ENCODE measurements at places on chromosomes 12 and 14.

DNA sequence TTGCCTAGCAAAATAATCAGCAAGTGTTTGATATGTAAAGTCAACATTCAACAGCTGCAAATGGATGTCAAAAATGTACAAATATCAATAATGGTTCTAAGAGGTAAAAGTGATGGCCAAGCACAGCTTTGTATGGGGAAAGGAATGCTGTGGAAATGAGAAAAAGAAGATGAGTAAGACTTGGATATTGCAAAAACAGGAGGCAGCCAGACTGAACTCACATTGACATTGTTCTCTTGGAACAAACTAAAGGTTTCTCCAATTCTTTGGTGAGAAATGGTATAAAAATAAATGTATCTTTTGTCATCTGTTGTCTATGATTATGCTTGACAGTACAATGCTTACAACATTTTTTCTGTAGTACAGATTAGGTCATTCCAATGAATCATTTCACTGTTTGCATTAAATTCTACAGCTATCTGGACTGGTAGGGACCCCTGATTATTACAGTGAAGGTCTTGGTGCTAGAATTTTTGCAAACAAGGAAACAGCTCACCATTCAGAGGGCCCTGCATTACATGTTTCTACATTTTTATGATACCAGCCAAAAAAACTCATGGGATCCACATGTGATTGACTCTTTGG lies 465.7 kb downstream of the NOVA1 start:
- DNase-seq, result peak; percentile 75

GRCh38 chr12:27334042-27334720 lies 1.5 kb downstream of the BMAL2 start:
- no peak for DNase-seq

DNA sequence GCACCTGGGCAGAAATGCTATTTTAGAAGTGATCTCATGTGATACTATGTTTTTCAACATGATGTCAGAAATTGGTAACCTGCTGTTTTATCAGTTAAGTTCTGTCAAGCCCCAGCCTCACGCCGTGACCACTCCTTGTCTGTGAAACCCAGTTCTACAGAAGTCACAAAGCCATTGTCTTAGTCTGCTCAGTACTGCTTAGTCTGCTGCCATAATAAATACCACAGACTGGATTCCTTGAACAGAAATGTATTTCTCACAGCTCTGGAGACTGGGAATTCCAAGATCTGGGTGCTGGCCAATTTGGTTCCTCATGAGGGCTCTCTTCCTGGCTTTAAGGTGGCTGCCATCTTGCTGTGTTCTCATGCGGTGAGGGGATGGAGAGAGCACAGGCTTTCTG lies 176.9 kb downstream of the PRKCH start:
- no peak for DNase-seq

DNA sequence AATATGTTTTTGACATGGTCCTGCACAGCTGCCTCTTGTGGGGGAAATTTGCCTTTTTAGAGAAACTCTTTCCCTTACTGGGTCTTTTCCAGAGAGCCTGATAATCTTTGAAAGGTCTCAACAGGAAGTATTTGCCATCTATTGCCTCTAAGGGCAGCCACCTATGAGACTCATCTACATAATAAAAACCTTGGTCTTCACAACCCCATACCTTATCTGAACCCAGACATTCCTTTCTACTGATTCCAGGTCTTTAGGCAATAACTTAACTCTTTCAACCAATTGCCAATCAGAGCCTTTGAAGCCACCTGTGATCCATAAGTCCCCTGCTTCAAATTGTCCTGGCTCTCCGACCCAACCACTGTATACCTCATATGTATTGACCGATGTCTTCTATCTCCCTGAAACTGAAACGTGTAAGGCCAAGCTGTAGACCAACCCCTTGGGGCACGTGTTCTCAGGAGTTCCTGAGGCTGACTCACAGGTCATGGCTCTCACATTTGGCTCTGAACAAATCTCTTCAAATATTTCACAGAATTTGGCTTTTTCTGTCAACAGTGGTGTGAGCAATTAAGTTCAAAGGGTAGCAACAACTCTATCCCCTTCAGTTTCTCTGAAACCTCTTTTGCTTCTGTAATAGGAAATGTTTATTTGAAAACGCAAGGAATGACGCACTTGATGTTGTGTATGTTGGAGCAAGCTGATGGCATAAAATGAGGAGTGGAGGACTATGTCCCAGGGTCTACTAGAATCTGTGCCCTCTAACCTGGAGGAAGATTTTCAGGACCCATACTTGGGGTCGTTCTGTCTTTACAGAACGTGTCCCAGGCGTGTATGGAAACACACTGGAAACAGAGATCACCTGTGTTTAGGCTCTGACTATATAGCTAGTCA lies 49.2 kb upstream of the EIF5 start:
- DNase-seq, result peak; percentile 49

- no peak for DNase-seq
Measured at GRCh38 chr14:94946244-94946643, 176.3 kb upstream of the GSC start.

- DNase-seq, result peak; percentile 96
Measured at GRCh38 chr14:39050389-39050788, 52.6 kb downstream of the SEC23A start.

- no peak for DNase-seq
Measured at GRCh38 chr12:41288142-41288811, 100.2 kb downstream of the PDZRN4 start.
